ENCODE measurements at places on chromosomes 12 and 14.
A peak's percentile ranks its signal among the peaks of the same experiment; 100 is the strongest.

DNA sequence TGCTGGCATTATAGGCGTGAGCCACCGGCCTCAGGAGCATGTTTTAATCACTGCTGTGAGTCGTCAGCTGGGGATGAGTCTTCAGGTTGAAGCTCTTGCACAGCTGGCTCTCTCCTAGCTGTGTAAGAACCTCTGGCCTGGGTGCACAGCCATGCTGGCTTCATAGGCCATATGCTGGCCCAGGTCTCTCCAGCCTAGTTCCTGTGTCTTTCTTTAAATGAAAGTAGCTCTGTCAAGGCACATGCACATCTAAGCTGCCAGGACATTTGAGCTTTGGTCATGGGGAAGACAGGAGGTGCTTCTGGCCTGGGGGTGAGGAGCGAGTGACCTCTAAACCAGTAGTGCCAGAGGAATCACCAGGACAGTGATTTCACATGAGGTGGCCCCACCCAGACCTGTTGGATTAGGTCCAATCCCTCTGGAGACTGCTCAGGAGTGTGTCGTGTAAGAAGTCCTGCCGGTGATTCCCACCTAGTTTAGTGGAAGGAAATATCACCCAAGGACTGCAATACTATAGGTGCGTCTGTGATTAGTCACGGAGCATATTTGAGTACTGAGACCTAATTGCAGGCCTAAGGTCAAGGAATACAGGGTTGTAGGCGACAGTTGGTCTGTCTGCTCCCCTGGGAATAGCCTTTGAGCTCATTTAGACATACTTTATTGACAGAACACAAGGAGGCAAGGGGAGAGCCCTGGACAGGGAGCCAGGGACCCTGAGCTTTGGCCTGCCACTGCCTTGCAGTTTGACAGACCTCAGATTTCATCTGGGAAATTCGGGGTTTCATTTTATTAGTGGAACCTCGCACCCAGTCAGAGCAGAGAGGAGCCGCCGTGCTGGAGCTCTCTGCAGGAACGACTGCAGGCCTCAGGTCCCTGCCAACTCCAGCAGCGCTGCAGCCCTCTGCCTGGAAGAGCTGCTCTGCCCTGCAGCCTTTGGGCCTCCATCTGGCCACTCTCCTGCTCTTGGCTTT lies 67.0 kb downstream of the ANKRD9 start:
- peak; percentile 9 for DNase-seq

GRCh38 chr12:44157359-44157758 lies 321.5 kb downstream of the TMEM117 start:
- DNase-seq, result no peak

DNA sequence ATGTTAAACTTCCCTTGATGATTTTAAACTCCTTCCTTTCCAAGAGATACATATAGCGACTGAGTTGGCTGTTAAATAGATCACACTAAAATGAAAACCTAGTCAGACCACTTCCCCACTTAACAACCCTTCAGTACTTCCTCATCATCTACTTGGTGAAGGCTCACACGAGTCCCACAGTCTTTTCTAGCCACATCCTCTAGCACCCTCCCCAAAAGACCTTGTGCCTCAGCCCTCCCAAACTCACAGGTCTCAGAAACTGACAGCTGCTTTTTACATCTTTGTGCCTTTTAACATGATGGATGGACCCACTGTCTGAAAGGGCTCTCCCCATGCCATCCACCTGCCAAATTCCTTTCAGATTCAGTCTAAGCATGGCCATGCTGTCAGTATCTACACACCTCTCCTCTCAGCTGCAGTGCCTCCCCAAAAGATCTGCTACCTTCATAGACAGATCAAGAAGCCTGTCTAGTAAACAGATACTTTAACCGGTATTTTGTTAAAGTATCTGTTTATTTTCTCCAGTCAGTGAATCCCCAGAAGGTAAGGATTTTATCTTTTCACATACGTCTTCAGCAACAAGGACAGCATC lies 65.1 kb upstream of the GPHB5 start:
- DNase-seq, result no peak

DNA sequence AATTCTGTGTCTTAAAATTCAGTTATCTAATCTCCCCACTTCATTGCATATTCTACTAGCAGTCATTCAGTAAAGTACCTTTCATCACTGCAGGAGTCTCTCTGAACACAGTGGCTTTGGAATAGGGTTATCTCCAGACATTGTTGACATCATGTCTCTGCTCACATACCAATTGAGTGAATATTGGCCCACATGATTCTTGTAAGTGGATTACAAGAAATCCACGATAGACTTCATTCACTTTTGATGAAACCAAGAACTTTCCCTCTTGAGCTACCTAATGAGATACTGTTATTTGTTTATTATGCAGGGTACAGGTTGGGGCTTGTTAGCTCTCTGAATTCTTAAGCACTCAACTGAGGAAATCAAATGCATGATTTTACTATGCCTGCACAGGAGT lies 284.9 kb downstream of the RAD51B start:
- DNase-seq, result no peak

GRCh38 chr12:90355711-90356355 lies 599.1 kb downstream of the CCER1 start:
- DNase-seq, result no peak

- DNase-seq, result no peak
Measured at GRCh38 chr12:29396774-29397173, 15.8 kb upstream of the ERGIC2 start.

DNA sequence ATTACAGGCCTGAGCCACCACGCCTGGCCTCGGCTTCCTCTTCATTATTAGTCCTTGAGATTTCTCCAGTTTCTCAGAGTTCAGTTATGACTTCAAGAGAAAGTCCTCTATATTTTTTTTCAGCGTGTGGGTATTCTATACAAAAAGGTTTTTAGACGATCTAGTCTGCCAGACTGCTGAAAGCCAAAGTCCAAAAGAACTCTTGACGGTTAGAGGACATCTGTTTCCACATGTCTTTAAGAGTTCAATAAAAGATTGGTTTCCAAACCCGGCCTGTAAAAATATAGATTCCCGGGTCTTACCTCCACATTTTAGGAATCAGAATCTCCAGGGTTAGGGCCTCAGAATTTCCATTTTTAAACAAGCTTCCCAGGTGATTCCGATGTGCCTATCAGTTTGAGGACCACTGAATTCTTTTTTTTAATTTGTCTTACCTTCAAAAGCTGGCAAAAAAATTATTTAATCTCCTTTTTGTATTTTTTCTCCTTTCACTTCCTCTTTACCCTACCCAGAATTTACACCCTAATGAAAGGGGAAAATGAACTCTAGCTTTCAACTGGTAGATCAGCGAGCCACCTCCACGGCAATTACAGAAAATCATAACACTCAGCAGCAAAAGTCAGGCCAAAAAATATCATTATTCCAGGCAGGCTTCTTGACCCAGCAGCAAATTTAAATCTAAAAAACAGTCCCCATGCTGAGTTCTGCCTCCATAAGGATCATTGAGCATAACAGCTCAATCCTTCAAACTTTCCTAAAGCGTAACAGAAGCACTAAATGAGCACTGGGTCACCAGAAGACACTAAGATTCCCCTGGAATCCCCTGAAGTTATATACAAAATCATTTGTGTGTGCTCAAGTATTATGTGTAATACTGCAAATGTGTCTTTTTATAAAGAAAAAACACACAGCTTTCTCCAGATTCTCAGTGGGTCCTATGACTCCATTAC lies 8.7 kb downstream of the NT5DC3 start:
- DNase-seq, result no peak

DNA sequence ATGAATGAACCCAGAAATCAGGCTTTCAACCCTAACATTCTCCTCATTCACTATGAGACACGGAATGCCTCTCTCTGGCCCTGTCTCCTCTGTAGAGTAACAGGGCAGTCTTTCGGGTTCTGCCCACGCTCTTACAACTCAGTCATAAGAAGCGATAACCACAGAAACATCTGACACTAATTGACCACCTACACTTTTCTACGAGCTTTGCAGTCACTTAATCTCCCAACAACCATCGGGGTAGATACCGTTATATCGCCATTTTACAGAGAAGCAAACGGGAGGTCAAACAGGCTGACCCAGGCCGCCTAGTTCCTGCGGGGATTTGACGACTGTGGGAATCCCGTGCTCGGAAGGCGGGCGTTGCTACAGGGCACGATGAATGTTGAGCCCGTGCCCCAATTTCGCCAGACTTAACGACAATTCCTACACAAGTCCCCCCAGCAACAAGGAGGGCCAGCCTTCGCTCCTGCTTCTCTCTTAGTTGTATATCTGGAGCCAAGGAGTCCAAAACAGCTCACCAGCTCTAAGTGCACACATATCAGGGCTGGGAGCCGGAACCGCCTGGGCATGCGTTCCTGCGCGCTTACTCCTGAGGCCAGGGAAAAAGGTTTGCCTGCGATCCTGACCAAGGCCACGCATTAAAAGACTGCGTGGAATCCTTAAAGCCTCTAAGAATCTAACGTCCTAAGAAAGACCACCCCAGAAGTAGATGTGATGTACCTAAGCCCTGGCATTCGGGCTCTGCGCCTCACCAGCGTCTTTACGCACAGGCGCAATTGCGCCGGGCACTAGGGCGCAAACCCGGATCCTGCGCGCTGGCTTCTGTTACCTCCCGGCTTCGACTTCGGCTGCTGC lies 38.7 kb upstream of the TBX5 start:
- no peak for DNase-seq

DNA sequence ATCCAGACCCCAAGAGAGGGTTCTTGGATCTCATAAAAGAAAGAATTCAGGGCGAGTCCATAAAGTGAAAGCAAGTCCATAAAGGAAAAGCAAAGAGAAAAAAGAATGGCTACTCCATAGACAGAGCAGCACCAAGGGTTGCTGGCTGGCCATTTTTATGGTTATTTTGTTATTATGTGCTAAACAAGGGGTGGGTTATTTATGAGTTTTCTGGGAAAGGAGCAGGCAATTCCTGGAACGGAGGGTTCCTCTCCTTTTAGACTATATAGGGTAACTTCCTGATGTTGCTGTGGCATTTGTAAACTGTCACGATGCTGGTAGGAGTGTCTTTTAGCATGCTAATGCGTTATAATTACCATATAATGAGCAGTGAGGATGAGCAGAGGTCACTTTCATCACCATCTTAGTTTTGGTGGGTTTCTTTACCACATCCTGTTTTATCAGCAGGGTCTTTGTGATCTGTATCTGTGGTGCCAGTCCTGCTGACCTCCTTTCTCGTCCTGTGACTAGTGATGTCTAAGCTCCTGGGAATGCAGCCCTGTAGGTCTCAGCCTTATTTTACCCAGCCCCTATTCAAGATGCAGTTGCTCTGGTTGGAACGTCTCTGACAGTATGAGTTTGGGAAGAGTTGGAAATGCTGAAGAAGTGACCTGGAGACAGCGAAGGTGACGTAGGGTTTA lies 100.5 kb downstream of the ZNF664 start:
- DNase-seq, result no peak

DNA sequence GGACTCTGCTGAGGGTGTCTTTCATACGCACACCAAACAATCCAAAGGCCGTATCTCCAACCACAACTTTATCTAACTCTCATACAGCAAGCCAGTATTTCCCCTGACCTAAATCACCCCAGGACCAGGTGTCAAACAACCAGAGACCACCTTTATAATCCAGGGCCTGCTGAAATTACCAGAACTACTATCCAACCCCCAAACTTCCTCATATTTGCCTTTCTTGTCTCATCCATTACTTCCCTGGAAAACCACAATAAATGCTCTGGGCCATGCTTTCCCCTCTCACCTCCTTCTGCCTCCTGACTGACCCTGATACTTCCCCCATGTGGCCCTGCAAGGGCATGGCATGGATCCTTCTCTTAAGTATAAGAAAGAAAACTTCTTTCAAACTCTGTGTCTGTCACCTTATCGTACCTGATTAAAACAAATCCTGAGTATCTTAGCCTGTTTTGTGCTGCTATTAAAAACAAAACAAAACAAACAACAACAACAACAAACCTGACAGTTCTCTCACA lies 44.7 kb upstream of the CRACR2A start:
- DNase-seq, result no peak

DNA sequence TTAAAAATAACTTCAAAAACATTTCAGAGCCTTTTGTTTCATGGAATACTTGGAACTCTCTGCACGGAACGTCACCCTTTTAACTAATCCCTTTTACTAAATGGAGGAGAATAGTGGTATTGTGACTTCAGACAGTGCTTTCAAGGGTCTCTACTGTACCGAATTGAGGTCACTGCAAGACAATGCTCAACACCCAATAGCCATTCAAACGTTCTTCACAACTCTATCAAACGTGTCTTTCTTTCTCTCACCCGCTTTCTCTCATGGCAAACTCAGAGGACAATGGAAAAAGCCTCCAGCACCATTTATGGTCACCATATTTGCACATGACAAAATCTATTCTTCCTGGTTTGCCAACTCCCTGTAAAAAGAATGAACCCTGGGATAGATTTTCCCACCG lies 132.1 kb upstream of the SOX5 start:
- DNase-seq, result no peak

DNA sequence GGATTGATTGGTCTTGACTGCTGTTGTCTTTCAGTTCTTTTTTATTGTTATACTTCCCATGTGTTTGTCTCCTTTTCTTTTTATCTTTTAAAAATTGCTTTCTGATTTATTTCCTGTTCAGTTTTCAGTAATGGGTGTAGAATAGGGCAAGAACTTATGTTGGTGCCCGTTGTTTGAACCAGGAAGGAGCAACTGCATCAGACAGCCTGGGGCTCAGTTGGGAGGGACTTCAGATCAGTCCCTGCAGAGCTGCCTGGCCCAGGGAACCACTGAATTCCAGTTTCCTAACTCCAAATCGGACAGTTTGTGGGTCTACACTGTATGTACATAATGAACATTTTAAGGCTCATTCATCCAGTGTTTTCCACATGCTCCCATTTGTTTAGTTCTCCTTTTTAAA lies 64.9 kb downstream of the FBXO34 start:
- no peak for DNase-seq

- no peak for DNase-seq
Measured at GRCh38 chr12:8628731-8629130, 16.1 kb upstream of the AICDA start.

GRCh38 chr14:23951590-23952201 lies 1.9 kb upstream of the DHRS4 start:
- DNase-seq, result no peak

DNA sequence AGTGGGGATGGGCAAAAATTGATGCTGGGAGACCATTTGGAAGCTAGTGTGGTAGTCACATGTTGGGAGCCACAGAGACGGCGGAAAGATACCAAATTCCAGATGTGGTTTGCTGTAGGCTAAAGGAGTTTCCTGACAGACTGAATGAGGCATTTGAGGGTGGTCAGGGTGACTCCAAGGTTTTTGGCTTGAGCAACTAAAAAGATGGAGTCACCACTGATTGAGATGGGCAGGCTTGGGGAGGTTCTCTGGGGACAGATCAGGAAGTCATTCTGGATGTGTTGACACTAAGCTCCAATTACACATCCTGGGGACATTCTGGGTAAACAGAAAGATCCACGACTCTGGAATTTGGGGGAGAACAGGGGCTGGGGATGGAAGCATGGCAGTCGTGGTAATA lies 15.5 kb upstream of the SERPINA9 start:
- no peak for DNase-seq

DNA sequence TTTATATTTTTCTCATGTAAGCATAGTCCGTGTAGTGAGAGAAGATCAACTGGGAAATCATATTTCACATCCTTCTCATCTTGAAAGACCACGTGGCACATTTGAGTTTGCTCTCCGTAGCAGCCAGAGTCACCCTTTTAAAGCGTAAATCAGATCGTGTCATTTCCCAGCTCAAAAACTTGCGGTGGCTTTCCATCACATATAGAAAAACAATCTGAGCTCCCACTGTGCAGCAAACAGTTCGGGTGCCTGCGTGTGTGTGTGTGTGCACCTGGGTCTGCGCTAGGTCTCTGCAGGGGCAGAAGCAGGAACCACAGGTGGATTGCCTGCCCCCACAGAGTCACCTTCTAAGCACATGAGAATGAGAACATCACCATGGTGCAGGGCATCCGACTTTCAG lies 338.2 kb downstream of the TRHDE start:
- DNase-seq, result no peak
